ENCODE measurements at places on chromosomes 3 and 15.
A peak's percentile ranks its signal among the peaks of the same experiment; 100 is the strongest.

DNA sequence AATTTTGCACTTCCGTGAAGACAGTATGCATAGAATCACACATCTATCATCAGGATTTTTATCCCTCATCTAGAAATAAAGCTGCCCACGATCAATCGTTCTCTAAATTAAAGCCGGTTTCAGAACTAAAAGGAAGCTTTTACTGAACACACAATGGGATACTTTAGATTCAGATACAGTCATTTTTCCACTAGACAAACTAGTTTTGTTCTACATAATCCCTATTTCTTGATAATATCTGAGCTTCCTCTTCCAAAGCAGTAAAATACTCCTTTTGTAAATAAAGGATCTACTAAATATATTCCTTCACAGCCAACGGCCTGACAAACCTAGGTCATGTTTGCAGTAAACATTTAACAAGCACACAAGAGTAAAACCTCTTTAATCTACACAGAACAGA, 2.0 kb upstream of the GANC start:
- DNase-seq, result no peak

DNA sequence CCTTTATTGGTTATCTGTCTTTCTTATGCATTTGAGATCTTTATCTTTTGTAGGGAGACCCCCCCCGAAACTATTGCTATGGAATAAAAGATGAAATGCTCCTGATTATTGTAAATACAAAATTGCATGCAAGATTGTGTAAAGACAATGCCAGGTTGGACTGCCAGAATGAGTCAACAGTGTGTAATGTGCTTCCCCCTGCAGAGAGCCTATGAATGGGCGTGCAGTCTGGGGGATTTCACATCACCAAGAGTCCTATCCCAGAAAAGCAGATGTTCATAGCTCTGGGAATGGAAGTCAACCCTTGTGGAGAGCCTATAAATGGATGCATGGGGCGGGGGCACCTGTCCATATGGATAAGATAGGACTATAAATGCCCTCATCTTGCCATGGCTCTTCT, 584.3 kb downstream of the NSUN3 start:
- DNase-seq, result no peak

DNA sequence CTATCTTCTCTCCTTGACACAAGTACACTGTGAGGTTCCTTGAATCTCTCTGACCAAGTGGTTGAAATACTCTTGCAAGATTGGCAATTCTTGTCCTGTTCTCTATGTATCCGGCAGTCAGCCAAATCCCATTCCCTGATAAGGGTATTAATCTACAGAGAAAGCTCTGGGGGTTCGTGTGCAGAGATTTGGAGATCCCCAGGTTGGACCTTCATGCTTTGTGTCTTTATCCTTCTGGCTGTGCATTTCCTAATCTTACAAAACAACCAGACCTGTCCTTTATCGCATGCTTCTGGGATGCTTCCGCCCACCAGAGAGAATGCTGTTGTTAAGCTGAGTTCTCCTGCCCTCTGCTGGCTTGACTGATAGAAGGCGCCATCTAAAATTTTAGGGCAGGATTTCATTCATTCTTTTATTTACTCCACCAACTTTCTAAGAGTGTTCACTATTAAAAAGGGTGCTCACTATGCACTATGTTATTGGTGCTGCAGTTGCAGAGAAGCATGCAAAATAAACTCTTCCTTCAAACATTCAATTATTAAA, 8.6 kb upstream of the SST start:
- peak; percentile 29 for DNase-seq

DNA sequence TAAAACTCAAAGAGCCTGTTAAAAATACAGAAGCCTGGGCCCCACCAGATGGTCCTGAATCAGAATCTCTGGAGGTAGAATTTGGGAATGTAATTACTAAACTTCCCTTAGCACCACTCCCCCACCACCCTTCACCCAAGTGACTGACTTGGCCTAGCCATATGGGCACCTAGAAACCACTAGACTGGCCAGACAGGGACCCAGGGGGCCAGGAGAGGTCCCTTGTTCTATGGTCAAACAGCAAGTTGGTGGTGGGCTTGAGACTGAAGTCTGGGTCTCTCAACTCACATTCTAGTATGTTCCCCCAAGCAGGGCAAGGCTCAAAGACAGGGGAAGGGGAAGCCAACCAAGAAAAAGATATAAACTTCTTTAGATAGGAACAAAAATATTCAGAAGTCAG, 301.5 kb upstream of the TLE3 start:
- no peak for DNase-seq

- no peak for DNase-seq
Observed at GRCh38 chr3:29144807-29145206, 136.1 kb upstream of the RBMS3 start.

- DNase-seq, result no peak
Observed at GRCh38 chr3:147407114-147407497, 763 bp upstream of the ZIC4 start.

- no peak for DNase-seq
Observed at GRCh38 chr3:81094986-81095385, 666.5 kb downstream of the GBE1 start.

DNA sequence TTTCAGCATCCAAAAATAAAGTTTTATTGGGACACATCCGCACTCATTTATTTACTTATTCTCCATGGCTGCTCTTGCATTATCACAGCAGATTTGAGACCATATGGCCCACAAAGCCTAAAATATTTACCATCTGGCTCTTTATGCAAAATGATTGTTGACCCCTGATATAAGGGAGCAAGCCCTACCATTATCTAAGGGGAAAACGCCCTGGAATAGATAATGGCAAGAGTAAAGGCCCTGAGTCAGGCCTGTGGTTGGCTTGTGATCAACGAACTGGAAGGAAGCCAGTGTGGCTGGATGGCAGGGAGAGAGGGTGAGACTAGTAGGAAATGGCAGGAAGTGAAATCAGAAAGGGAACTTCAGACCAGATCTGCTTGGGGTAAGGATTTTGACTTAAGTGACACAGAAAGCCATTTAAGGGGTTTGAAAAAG, 24.6 kb upstream of the DMXL2 start:
- no peak for DNase-seq

- no peak for DNase-seq
Observed at GRCh38 chr3:72379500-72380187, 468.6 kb downstream of the SHQ1 start.

- DNase-seq, result no peak
Observed at GRCh38 chr3:134214239-134214638, 36.4 kb downstream of the RYK start.

GRCh38 chr15:67066959-67067853, 1.8 kb downstream of the SMAD3 start:
- no peak for DNase-seq

DNA sequence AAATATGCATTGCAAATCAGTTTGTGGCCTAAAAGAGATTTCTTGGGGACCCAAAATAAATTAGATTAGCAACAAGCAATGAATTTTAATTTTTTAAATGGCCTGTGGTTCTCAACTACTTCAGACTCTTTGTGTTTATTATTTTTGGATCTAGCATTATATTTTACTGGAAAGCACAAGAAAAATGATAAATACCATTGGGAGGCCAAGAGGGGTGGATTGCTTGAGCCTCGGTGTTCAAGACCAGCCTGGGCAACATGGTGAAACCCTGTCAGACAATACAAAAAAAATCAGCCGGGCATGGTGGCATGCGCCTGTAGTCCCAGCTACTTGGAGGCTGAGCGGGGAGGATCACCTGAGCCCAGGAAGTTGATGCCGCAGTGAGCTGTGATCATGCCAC, 13.6 kb downstream of the LACTB start:
- no peak for DNase-seq

DNA sequence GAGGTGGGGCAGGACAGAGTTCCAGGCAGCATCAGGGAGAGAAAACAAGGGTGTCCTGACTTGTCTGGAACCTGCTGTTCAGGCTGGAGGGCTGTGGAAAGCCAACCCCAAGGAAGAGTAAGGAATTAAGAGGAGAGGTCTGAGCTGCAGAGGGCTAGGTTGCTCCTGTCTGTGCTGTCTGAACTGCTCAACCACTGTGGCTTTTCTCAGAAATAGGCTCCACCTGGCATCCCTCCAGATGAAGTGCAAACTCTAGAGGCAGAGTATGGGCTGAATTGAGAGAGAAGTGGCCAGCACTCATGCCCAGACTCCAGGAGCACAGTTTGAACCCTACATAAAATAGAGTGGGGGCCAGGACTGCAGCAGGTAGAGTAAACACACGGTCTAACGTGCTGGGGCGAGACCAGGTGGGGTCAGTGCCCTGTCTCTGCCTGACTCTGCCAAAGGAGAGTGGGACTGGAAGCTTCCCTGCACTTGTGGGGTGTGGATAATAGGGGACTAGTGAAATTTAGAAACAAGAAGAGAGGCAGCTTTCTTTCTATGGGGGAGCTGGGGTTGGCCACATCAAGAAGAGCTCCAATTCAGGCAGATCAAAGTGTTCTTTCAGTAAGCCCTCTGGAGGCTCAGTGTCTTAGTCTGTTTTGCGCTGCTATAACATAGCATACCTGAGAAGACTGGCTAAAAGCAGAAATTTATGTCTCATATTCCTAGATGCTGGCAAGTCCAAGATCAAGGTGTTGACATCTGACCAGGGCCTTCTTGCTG, 28.0 kb upstream of the MNS1 start:
- DNase-seq, result no peak

DNA sequence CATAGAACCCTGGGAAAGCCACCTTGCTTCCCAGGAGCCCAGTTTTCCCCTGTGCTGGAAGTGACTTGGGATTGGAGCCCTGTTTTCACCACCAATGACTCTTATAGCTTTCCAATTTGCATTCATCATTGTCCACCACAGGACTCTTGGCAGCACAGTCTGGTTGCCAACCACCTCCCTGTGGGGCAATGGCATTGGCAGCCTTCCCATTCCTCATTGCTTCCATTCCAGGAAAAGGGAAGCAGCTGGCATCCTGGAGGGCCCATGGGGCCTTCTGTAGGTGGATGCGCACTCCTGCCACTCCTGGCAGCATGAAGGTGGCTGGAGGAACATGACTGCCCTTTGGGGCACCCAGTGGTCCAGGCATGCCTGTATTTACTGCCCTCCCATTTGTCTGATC, 57.7 kb downstream of the FEM1B start:
- no peak for DNase-seq

DNA sequence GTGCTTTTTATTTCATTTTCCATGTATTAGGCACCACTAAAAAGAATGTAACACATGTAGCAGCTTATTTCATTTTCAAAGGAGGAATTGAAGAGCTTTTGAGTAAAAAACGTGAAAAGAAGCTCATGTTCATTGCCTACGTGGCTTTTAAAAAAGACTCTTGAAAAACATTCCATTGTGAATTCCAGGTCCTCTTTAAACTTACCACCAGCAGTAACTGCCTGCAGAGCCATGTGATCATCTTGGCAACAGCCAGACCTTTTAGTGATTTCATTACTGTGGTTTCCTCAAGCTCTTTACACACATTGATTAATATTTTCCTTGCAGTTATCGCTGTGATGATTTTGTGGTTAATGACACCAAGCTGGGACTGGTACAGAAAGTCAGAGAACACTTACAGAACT, 43.8 kb upstream of the FBXL22 start:
- DNase-seq, result no peak

- DNase-seq, result no peak
Observed at GRCh38 chr3:168072323-168072650, 23.4 kb downstream of the GOLIM4 start.

DNA sequence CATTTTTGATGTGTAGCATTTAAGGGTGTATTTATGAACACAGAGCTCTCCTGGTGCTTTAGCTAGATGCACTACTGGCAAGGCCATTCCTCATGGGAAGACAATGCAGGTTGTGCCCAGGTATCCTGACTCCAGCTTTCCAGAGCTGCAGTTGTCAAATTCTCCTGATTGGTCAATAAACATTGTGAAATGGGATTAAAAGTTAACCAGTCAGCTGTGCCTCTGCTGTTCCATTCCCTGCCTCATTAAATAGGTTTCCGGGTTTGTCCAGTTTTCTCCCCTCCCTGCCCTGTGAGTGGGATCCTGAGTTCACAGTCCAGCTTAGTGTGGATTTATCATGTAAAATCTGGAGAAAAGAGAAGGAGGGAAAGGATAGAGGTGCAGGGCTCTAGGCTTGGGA, 207.3 kb downstream of the SQOR start:
- DNase-seq, result no peak

- DNase-seq, result no peak
Observed at GRCh38 chr3:118412503-118412902, 622.1 kb downstream of the IGSF11 start.

GRCh38 chr3:66302288-66302687, 81.5 kb downstream of the SLC25A26 start:
- no peak for DNase-seq

DNA sequence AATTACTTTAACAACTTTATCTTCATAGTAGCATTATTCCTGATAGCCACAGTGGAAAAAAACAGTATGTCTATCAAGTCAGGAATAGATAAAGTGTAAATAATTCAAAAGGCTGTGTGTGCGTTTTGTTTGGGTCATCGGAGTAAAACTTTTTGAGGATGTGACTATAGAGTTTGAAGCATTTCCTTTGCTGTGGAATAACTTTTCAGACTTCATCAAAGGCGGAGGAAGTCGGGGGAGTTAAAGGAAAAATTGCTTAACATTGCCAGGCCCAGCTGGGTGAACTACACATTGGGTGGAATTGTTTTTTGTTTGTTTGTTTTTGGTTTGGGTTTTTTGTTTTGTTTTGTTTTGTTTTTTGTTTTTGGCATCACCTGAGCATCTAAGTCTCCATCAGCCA, 70.4 kb upstream of the CRTC3 start:
- no peak for DNase-seq

GRCh38 chr3:117719316-117719926, 1009.8 kb downstream of the TUSC7 start:
- no peak for DNase-seq

- DNase-seq, result no peak
Observed at GRCh38 chr3:43951813-43952212, 261.1 kb downstream of the ABHD5 start.

- no peak for DNase-seq
Observed at GRCh38 chr3:112496366-112497067, 2.8 kb downstream of the BTLA start.

- no peak for DNase-seq
Observed at GRCh38 chr3:50532062-50532705, 28.8 kb upstream of the CACNA2D2 start.
